GM04503 (cell line): ENCODE measurements at places on chromosomes 2 and 18.

DNA sequence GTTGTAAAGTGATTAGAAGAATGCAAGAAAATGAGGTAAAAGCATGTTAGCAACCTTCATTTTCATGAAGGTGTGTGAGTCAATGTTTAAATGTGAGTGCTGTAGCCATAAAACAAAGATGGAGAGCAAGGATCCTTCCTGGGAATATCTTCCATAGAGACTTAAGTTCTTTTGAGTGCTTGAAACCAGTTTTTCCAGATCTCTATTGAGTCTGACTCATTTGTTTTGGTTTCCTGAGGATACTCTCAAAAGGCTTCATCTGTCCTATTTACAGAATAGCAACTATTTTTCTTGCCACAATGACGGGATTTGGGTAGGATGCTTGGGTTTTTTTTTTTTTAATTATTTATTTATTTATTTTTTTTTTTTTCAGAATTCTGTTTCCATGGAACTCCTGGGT, 45.9 kb upstream of the ASB1 start:
- DNase-seq: peak; percentile 70

DNA sequence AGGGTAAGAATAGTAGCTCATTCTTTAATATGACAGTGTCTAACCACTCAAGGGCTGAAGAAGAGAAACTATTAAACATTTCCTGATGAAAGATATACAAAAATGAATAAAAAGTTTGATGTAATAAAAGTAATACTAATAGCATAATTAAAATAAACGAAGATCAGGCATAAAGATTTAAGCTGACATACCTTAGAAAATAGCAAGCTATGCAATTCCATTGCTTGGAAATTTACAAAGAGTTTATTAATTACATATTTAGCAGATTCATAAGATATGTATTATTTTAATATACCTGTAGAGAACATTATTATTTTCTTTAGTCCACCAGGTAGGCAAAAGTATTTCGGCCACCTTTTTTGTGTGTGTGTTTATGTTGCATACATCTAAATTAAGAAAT, 229.4 kb downstream of the GCA start:
- DNase-seq: no peak

GRCh38 chr2:214593727-214594126, 182.9 kb downstream of the VWC2L start:
- peak; percentile 54 for DNase-seq

GRCh38 chr18:74299746-74300145, 8.0 kb upstream of the CYB5A start:
- no peak for DNase-seq

DNA sequence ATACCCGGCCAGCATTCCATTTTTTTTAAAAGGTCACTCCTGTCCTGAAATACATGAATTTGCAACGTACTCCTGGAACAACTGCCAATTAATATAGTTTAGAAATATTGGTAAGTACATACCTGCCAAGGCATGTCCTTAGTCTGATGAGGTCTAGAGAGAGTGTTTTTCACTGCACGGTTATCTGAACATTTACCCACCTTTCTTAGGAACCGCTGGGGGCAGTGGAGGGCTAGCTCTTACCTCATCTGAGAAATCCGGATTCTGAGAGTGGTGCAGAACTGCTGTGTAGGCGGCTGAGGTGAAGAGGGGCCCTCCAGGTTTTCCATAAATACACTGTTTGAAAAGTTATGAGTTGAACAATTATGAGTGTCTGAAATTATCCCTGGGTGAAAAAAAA, 133.1 kb upstream of the CCDC195 start:
- no peak for DNase-seq

DNA sequence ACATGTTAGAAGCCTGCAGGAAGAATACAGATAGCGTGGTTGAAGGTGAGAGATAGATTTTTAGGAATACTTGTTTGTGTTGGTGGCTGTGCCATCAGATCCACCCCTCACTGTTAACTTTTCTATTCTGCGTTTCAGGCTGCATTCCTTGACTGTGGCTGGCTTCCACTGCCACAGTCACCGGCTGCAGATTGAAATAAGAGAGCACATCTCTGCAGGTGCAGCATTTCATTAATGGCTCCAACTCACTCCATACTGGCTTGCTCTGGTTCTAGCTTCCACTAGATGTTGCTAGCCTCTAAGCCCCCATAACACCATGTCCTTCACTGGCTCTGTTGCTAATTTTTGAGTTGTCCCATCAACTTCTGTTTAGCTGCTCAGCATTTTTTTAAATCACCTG, 286.5 kb downstream of the CPS1 start:
- no peak for DNase-seq
